ENCODE measurements at places on chromosomes 2 and 18.

- DNase-seq: no peak
Measured at GRCh38 chr2:37100054-37100453, 15.7 kb downstream of the GPATCH11 start.

DNA sequence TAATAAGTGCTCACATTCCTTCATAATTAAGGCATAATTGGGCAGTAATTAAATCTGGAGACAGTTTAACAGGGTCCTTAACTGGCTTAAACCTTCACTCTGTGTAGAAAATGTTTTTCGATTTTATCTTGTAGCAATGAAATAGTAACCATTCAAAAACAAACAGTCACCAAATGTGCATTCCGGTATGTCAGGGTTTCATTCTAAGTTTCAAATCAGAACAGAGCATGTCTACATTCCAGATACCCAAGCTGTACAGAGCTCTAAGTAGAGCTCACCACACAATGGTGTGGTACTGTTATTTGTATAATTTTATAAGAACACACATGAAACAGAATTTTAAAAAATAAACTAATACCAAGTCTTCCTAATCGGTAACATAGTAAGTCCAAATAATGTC is 52.6 kb downstream of the SMAD2 start:
- DNase-seq: no peak

DNA sequence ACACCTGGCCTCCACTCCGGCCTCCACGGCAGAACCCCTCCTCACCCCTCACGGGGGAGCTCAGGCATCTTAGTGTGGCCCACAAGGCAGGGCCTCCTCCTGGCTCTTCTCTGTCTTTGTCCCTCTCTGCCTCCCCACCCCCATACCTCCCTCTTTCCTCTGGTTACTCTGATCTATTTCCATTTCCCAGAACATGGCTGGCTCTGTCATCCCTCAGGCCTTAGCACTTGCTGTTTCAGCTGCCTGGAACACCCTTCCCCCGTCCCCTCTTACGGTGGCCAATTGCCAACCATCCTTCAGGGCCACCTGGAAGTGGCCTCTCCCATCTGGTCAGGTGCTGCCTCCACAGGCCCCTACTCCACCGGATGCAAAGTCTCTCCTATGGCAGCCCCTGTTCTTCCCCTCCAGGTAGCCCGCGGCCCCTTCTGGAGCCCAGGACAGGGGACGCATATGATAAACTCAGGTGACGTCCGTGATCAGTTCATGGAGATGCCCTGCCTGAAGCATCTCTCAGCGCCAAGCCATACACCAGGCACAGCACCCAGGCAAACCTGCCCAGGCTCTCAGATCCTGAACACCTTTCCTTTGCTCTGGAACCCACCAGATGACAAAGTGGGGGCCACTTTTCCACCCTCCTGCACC is 3.6 kb upstream of the ECEL1 start:
- no peak for DNase-seq

GRCh38 chr2:173667415-173667814 is 297.8 kb downstream of the SP3 start:
- no peak for DNase-seq

DNA sequence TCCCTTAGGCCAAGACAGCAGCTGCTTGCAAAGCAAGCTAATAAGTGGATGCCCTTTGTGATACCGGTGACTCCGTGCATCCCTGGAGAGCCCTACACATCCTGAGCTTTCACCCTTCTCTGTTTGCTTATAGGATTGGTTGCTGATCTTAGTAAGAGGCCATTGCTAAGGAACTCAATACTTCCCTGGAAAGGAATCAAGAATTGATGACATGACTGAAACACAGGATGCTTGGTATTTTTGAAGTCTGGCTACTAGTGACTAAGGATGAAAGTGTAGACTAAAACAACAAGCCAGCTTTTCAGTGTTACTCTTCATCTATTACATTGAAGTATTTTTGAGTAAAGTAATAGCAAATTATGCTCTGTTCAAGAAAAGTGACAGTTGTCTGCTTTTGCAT is 123.0 kb upstream of the SERPINE2 start:
- no peak for DNase-seq

GRCh38 chr18:44386401-44386800 is 294.3 kb upstream of the SETBP1 start:
- DNase-seq: no peak

GRCh38 chr2:236794176-236794957 is 224.7 kb downstream of the ACKR3 start:
- no peak for DNase-seq

DNA sequence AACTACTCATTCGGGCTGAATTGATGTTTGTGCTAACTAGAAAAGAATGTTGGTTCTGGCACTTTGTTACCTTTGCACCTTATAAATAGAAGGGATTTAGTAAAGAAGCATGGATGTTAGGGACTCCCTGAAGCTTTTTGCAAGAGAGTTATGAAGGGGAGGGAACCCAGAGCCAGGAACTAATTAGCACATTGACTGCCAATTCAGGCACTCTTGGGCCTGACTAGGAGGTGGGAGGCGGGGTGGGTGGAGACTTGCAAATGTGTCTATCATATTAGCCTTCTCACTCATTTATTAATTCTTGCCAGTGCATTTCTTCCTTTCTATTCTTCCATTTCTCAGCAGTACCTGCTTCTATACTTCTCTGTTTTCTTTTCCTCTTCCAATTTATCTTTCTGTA is 1022.4 kb downstream of the TMEM182 start:
- no peak for DNase-seq

GRCh38 chr18:54086863-54087262 is 137.6 kb downstream of the MBD2 start:
- DNase-seq: no peak

DNA sequence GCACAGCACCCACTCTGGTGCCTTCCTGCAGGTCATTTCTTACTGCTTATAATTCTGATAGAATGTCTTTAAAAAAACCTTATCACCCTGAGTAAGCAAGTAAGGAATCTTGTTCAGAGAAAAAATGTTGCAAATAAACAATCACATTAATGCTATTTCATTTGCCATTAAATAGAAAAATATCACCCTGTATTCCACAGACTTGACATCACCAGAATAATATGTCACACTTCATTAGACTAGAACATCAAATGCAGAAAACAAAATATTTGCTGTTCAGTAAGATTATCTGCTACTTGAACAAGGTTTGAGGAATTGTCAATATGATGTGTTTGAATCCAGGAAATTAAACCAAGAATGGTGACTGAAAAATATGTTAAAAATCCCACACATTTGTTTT is 236.6 kb upstream of the MMADHC start:
- no peak for DNase-seq

- no peak for DNase-seq
Measured at GRCh38 chr18:55001394-55002024, 42.2 kb upstream of the CCDC68 start.

DNA sequence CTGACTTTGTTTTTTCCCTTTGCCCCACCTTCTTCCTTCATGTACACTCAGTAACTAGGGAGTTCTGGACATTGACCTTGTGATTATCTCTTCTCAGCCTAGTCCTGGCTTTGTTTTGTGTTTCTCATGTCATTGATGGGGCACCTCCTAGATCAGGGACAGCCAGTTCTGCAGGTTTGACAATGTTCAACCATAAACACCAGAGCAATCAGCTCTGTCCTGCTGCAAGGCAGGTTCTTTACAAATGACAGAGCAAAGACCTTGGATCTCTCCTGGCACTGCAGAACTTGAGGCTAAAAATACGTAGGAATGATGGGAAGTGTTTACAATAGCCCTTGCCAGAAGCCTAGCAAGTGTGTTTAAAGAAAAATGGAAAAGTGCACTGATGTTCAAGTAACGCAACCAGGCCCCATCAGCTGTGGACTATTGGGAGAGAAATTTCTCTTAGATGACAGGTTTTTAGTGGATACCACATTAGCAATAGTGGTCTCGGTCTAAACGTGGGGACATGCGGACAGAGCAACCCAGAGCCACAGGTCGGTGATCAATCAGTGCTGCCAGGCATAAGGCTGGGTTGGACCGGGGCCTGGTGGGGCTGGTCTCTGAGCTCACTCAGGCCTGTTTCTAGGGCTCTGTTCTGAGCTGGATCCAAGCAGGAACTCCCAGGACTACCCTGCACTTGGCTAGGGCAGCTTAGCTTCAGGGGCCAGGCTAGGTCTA is 76.8 kb downstream of the SOWAHC start:
- no peak for DNase-seq

DNA sequence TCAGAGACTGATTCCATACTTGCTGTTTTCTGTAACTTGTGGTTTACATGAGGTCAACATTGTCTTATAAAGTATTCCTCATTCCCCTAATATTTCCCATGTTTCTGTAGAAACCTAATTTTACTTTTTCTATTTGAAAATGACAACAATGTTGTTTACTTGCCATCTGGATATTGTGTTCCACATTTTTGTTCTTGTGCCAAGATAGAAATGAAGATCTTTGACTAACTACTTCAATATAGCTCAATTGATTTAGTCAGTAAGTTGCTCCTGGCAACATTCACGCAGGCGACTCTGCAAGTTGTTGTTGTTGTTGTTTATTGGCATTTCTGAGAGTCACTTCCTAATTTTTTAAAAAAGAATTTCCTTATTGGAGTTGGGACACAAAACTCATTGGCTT is 69.5 kb downstream of the CAVIN2 start:
- no peak for DNase-seq

DNA sequence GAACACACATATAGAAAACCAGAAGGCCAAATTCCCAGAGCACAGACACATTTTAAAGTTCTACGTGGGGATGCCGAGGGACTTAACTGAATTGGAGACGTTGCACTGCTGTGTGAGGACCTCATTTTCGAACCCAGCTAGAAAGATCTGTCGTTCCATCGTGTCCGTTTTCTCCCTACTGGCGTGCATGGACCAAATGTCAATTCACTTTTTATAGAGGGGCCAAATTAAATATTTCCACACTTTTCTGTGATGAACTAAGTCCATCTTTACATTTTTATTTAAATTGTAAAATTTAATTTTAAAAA is 692 bp upstream of the TSHZ1 start:
- DNase-seq: no peak

- DNase-seq: no peak
Measured at GRCh38 chr2:207319316-207319715, 153.6 kb upstream of the KLF7 start.

DNA sequence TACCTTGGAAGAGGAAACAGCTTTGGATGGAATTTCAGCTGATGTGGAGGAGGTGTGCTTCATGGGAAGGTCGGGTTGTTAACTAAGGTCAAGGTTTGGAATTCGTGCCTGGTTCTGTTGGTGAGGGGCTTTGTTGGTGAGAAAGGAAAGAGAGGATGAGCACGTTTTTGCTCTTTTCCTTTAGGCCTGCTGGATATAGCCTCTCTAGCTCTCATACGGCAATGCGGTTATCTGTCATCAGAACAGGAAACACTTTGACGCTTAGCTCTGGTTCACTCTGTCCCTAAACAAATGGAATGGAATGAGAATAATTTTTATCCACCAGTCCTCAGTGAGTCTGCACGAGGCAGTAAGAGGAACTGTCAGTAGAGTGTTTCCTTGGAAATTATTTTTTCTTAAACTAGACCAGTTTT is 169.7 kb upstream of the NOSTRIN start:
- DNase-seq: no peak

- no peak for DNase-seq
Measured at GRCh38 chr2:30252723-30253701, 21.7 kb downstream of the LBH start.

- no peak for DNase-seq
Measured at GRCh38 chr2:219149667-219150066, 10.9 kb downstream of the NHEJ1 start.

DNA sequence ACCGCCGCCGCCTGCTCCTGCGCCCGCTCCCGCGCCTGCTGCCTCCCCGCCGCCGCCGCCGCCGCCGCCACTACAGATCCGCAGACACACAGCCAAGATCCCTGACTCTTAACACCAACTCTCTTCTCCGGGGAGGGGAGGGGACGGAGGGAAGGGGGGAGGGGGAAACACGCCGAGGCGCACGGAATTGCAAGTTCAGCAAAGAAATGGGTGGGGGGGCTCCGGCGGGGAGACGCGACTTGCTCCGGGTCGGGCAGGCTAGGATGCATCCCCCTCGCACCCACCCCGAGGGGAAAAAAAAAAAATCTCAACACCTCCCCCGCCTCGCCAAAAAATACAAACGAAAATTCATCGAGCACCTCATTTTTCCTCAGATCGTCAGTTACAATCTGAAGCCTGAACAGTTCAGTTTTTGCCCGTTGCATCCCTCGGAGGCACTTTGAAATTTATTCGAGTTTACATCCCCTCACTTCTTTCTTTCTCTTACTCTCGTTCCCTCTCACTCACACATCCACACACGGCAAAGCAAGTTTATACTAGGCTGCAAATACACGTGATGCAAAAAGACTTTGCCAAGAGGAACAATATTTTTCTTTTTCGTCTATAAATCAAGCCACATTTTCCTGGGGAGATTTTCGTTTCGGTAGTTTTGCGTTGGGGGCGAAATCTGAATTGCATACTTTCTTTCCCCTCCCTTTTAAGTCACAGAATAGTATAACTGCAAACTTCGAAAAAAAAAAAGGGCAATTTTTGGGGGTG is at the start of gene TCF4:
TCF4 (minus strand) TSS at position 82 of the 759 bp plus-strand sequence. CDS start 1,076 bp downstream, outside the sequence.
- no peak for DNase-seq

DNA sequence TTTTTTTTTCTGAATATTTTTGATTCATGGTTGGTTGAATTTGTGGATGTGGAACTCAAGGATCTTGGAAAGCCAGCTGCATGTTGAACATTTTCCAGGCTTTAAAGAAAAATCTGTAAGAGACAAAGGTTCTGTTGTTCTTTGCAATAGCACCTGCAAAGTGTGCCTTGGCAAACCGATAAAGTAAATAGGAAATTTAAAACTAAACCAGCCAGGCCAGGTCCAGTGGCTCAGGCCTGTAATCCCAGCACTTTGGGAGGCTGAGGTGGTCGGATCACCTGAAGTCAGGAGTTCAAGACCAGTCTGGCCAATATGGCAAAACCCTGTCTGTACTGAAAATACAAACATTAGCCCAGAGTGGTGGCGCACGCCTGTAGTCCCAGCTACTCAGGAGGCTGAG is 74.4 kb downstream of the RIF1 start:
- no peak for DNase-seq

DNA sequence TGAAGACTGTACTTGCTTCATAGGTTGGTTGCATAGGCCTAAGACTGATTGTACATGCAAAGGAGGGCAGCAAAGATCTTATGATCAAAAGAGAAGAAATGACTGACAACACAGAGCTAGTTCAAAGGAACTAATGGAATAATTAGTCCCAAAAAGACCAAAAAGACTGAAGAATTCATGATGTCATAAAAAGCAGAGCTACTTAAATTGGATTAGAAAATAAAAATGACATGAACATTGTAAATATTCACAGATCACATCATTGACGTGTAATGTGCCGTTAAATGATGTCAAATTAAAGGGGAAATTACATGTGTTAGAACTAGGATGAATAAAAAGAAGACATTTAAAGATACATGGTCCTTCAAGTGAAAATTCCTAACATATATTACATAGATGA is 616.8 kb downstream of the NR4A2 start:
- DNase-seq: no peak

DNA sequence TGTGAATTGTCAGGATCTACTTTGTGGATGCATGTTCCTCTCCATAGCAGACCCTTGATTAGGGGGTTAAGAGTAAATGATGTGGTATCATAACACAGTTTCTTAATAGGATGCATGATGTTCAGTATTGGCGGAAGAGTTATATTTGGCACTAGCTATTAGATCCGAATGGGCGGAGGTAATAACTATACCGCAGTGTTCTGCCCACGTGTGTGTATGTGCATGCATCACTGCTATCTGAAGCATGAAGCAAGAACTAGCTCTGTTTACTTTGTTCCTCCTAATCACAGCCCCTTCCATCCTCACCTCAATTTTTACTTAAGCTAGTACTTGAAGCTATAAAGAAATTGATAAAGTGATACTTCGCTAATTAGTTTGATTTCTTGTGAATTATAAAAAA is 159.6 kb upstream of the NOSTRIN start:
- no peak for DNase-seq

- DNase-seq: no peak
Measured at GRCh38 chr2:84797271-84797670, 83.6 kb downstream of the TRABD2A start.
